Midbrain (tissue), 1 donor: ENCODE measurements at places on chromosomes 11 and 22.

DNA sequence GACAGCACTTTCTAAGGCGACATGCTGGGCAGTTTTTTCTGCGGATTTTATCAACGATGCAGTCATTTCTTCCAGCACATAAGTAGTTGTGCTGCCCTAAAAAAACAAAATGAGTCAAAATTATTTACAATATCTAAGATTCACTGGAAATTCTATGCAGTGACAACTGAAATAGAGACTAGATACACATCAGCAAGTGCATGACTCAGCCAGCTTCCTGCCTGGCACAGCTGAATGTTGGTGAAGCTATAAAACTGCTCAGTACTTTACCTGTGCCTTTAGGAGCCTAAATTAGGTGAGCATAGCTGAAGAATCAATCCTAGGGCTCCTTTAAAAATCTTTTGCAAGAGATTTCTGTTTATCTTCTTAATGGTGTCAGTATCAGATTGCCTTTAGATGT, 37.8 kb downstream of the PGR start:
- no peak for DNase-seq

DNA sequence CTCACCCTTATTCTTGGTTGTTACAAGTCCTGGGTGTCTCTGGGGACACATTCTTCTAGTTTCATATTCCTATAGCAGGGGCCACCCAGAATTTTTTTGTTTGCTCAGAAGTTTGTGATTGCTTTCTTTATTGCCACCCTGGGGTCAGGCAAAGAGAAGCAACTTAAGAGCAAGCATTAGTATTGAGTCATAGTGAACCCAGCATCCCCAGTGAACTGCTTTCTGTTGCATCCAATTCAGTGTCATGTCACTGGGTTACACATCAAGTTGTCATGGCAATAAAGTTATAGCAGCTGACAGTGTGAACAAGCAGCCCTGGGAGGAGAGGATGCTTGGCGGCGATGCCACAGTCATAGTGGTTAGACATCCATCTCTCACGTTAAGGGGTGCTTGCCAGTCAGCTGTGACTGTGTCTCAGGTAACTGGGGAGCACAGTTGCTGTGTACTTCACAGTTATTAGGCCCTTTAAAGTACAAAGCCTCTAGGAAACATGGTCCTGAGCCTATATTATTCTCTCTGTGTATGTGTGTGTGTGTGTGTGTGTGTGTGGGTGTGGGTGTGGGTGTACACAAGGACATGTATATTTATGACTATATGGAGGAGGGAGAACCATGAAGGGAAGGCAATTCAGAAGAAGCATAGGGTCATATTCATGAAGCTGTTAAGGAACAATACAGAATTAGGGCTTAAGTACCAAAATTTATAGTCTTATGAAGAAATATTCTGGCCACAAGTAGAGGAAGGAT, 52.5 kb downstream of the TRIM44 start:
- DNase-seq, result no peak

DNA sequence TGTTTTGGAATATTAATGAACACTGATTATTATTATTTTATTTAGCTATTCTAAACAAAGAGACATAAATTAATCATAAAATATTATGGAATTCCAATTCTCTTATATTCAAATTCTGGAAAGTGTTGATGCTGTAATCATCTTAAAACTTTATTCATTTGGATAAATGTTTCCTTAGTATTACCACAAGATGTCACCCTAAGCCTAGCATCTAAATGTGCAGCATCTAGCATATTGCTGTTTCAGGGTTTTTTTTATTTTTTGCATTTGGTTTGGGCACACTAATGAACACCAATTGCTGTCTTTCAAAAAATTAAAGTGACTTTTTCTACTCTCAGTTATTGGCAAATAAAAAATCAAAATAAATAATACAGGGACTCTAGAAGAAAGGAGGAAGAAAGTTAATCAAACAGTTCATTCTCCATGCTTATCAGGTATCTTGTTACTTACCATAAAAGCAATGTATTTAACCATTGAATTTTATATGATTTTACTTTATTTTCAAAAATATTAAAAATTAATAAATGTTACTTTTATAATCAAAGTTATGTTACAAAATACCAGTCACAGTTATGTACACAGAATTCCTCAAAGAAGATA, 31.8 kb downstream of the DLG2 start:
- peak; percentile 14 for DNase-seq

- DNase-seq, result no peak
Observed at GRCh38 chr22:39725351-39726035, 154.9 kb downstream of the CACNA1I start.

- no peak for DNase-seq
Observed at GRCh38 chr11:86802601-86803051, 2.3 kb downstream of the PRSS23 start.

DNA sequence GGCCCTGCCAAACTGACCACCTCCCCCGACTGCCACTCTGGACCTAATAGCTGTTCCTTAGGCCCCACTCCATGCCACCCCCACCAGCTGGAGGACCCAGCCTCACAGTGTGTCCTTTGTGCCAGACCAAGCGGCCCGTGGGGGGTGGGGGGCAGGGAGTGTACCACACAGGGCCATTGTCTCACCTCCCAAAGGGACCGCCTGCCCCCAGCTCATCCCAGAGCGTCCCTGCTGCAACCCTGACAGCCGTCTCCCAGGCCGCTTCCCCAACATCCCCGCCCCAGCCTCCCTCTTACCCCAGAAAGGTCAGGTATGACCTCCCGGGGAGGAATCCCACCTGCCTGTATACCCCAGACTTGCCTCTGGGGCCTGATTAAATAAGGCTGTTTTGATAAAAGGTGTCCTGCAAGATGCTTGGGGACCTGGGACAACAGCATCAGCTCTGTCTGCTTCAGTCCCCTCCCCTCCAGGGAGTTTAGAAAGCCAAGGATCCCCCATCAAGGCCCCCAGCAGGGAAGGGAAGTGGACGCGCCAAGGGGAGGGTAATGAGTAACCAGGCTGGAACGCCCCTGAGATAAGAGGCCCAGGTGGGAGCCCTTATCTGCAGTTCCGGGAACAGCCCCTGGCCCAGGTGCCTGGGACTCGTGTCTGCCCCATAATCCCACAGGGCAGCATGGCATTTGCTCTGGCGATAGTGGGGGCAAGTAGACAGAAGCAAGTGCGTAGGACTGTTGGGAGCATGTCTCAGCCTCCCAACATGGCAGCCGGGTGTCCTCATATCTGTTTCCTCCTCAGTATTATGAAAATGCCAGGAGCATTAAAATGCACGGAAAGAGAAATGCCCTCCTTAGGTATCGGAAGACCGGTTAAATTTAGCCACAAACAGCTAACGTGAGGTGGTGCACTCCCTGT, 9.0 kb downstream of the CDC42EP1 start:
- DNase-seq, result peak; percentile 84

- DNase-seq, result no peak
Observed at GRCh38 chr11:83191986-83192385, 1.5 kb upstream of the ANKRD42 start.

DNA sequence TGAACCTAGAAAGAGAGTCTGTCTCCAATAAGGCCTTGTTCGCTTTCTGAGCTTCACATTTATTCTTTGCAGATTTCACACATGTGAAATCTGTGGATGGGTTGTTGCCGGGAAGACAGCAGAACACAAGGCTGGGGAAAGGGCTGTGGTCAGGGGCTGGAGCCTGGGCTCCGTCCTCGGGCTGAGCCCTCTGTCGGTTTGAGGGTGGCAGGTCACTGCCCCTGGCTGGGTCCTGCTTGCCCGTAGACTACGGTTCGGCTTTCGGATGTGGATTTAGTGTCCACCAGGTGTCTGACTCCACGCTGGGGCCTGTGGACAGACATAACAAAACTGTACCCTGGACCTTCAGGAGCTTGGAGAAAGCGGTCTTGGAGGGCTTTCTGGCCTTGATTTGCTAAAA, 117.0 kb upstream of the ALX4 start:
- DNase-seq, result no peak
